Stimulated activated CD4-positive, alpha-beta T cell treated with anti-CD3 and anti-CD28 coated beads, Interleukin-4, amount 100 ng/mL, for 1 hour (primary cell): ENCODE measurements at places on chromosomes 2 and 18.

- DNase-seq: no peak
Observed at GRCh38 chr2:28926847-28927246, 32.4 kb downstream of the WDR43 start.

DNA sequence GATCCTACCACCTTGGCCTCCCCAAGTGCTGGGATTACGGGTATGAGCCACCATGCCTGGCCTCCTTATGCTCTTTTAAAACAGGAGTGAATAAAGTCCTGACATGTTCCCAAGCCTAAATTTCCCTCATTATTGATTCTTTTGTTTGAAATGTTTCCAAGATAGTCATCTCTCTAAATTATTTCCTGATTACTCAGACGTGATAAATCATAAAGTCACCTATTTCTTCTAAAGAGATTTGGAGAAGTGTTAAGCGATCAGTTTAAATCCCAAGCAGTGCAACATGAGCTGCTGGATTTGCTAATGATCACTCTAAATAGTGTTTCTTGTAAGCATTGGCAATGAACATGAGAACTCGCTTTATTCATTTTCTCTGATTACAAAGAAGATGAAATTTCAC lies 51.8 kb downstream of the PMAIP1 start:
- DNase-seq: no peak

GRCh38 chr2:40428439-40428838 lies 23.5 kb downstream of the SLC8A1 start:
- no peak for DNase-seq

DNA sequence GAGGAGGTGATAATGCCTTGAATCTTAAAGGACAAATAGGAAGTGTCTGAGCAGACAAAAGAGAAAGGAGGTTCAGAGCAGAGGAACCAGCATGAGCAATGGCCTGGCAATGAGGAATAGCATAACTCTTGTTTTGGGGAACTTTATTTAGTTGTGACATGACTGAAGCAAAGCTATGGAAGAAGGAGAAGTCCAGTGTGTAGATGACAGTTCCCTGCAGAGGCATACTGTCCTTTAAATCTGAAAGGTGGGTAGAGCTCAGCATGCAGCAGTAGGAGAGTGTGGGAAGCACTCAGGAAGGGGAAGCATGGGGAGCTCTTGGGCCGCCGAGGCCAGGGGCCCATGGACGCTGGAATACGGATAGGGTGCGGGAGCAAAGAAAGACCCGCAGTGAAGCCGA lies 173.8 kb downstream of the SEPTIN10 start:
- no peak for DNase-seq

DNA sequence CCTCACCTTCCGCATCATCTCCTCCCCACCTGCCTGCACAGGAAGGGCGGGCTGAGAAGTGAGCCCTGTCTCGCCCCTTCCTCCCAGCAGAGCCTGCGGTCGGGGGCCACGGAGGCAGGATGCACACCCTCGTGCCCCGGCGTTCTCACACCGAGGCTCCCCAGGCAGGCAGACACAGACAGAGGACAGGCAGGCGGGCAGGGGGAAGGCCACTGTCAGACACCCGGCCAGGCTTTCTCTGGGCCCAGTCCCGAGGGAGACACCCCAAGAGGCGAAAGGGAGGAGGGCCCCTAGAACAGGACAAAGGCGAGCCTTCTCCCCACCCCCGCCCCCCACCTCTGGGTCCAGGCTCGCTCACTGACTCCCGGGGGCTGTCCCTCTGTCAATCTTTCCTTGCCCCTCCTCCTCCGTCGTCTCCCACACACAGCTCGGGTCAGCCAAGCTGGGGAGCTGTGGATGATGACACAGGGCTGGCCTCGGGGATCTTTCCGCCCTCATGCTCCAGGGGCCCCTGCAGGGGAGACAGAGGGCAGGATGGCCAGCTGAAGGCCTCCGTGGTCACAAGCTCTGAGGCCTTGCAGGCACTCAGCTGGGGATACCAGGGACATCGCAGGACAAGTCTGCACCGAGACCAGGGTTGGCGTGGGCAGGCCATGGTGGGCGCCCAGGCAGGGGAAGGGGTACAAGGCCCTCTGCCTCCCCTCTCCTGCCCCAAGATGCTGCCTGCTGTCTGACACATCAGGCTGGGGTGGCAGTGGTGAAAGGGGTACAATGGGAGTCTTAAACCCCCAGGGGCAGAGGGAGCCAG lies 24.9 kb downstream of the BIN1 start:
- peak; percentile 61 for DNase-seq

GRCh38 chr2:151071382-151071781 lies 190.3 kb downstream of the RBM43 start:
- no peak for DNase-seq

DNA sequence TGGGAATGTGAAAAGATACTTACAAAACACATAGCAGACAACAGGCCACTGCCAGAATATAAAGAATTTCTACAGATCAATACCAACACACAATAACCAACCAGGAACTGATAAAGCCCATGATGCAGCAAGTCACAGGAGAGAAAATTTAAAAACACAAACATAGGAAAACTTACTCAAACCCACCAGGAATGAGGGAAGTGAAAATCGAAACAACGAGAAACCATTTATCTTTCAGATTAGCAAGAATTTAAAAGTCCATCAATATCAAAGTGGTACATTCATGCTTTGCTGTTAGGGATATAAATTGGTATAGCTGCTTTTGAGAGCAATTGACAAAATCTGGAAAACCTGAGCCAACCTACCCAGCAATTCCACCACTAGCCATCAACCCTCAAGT lies 27.6 kb downstream of the B4GALT6 start:
- DNase-seq: no peak

DNA sequence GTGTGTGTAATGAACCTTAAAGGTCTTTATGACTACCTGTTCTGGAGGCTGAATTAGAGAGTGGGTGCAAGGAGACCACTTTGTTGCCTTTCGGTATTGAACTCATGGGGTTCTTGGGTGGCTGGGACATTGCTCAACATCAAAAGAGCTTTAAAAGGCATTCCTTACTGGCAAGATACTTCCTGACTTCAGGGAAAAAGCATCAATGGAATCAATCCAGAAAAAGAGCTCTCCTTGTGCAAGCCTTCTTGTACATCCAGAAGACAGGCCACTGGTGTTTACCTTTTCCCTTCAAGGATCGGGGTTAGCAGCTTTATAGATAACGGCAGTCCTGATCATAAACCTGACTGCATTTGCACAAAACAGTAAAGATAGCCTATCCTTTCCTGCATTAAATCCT lies 9.5 kb downstream of the PNO1 start:
- DNase-seq: no peak

GRCh38 chr2:210541290-210541902 lies 15.0 kb upstream of the CPS1 start:
- no peak for DNase-seq

DNA sequence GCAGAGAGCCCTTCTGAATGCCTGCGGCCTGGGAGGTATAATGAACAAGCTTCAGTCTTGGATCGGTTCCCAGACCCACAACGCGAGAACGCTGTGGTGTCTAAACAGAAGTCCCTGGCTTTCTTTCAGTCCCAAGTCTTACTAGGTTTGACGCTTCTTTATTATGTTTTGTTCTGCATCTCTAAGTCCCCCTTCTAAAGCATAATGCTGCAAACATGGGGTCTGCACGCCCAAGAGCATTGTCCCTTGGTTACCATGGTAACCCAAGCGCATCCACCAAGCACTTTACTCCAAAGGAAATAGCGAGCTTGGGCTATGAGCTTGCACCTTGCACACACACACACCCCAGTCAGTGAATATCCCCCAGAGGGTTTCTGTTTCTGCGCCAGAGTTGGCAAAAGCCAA lies 193.7 kb downstream of the INO80D start:
- no peak for DNase-seq

DNA sequence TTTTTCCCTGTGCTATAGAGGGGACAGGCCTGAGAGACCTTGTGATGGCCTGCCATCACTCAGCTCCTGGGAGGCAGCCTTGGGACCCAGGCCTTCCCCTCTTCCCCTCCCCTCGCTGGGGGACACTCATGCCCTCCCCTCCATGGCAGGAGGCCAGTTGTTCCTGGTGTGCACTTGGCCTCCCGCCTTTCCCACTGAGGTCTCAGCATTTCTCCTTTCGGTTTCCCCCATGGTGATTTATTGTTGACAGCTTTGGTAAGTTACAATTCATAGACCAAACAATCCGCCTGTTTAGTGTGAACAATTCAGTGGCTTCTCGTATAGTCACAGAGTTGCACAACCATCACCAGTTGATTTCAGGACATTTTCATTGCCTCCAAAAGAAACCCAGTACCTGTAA lies 10.2 kb upstream of the CNDP1 start:
- no peak for DNase-seq

DNA sequence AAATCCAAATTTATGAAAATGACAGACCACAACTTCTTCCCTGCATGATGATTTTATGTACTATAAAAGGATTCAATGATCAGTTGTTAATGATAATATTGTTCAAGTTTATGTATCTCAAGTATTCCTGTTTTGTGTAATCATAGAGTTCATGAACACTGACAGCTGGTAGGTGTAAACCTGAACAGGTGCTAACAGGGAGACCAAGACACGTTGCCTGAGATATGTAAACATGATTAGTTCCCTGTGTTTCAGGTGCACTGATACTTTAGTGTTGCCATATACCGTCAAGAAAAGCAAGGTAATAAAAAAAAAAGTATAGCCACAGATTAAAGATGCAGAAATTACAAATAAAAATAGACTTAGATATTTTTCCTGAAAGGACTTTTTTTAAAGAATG lies 131.8 kb downstream of the BAZ2B start:
- no peak for DNase-seq

DNA sequence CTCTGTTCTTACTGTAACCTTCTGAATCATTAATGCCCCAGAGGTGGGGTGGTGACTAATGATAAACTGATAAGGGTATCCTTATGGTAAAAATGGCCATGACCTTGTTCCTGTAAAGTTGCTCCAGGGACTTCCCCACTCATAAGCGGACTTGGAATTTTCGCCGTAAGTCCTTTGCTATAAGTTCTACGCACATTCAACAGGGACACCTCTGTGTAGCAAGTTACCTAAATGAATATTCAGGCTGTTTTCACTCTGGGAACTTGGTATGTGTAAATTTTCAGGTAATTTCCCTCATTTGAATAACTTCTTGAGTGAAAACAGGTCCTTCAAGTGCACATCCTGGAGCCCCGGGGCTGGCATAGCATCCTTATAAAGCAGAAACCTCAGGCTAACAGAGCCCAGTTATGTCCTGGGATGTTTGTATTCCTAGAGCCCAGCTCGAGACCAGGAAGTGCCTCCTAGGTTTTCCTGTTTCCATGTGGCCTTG lies 9.4 kb upstream of the AGFG1 start:
- DNase-seq: peak; percentile 38

DNA sequence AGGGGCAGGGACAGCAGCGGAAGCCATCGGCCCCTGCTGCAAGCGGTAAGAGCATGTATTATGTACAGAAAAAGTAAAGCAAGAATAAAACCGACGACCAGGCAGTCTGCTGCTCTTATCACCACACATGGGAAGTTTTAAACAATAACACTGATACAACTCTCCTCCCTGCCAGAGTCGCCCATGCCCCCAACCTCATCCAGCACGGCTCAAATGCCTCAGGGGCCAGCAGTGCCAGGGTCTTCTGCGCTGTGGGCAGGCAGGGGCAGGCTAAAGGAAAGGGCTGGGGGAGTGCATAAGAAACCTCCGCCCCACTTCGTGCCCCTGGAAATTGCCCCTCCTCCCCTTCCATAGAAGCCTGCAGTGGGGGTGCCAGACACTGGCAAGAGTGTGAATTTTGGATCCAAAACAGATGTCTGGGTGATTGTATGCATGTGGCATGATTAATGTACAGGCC lies 10.1 kb downstream of the TEX51 start:
- DNase-seq: no peak

DNA sequence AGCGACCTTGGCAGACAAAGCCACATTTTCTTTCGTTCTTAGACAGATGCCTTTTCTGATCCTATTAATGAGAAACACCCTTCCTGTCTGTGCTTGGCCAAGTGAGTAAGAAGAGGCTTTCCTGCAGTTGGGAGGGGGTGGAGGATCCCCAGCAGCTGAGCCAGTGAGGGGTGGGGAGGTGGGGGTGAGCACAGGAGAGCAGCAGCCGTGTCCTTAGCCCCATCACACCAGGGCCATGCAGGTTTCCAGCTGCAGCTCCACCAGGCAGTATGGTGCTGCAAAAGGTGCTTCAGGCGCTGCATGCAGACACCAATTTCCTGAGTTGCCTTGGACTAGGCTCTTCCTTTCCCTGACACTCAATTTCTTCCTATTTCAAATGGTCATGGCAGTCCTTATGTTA lies 123.3 kb upstream of the SIX2 start:
- DNase-seq: no peak

GRCh38 chr2:47065343-47065742 lies 89.8 kb downstream of the STPG4 start:
- DNase-seq: no peak

DNA sequence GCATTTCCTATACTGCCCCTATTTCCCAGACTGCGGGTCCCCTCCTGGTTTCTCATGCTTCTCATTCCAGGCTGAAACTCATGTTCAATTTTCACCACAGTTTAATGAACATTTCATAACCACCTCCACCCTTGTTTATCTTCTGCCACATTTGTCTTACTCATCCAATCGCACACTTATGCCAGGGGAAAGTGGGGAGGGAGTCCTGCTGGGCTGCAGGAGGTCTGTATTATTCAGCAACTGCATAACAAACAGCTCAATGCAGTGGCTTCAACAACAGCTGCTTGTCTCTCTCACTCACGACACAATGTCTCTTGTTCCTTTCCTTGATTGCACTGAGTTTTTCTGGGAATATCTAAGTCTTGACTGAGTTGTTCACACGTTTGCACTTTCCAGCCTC lies 106.0 kb downstream of the ZNF519 start:
- DNase-seq: no peak

- DNase-seq: no peak
Observed at GRCh38 chr2:80893711-80894110, 589.2 kb upstream of the LRRTM1 start.

DNA sequence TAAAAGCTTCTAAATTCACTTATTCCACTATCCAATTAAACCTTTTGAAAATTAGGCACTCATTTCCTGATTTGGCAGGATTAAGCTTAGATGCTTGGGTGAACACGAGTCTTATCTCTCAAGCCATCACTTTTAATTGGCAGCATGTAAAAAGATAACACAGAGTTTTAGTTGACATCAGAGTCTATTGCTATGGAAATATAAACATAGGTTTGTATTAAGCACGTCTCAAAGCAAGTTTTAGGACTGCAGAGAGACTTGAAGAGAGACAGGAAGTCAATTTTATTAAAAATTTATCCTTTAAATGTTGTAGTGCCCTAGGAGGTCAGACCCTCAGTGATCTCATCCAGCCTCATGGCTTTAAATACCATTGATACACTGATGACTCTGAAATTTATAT lies 5.6 kb downstream of the RBKS start:
- DNase-seq: no peak

DNA sequence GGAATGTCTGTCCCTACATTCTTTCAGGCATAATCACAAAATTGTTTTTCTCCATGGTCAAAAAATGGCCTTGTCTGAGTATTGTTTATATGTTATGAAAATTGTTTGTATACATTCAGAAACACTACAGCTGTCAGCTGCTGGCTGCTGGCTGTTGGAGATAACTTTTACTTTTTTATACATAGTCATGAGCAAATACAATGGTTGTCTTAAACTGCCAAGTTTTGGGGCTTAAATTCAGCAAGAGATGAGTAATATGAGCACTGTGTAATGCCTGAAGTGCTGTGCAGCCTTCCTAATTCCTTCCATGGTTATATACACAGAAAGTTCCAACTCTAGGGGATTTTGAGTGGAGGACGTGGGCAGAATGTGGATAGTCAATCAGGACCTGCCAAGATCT lies 168.9 kb upstream of the RMP24 start:
- DNase-seq: no peak

GRCh38 chr2:25920336-25920735 lies 42.0 kb upstream of the ASXL2 start:
- DNase-seq: no peak
